Caco-2 (cell line): ENCODE measurements at places on chromosomes 11 and 22. TPM values are rescaled to one million over a fixed set of nuclear protein-coding genes. Genes with fewer than 3 reads are reported as not detected.

- no peaks in the 10 kb centered on the region for H3K4me1 ChIP-seq
- H3K4me3 ChIP-seq: no peak overlapping the region
- no peak for DNase-seq
- no peaks in the 10 kb centered on the region for H3K36me3 ChIP-seq
- H3K27me3 ChIP-seq: no peaks in the 10 kb centered on the region
- H3K27ac ChIP-seq: no peak overlapping the region
Observed at GRCh38 chr11:25453471-25453870, 878.5 kb upstream of the ANO3 start.

- H3K4me1 ChIP-seq: peaks cover 19% of the 10 kb centered on the region
- H3K4me3 ChIP-seq: no peak overlapping the region
- no peaks in the 10 kb centered on the region for H3K27me3 ChIP-seq
- DNase-seq: no peak
- no peak overlapping the region for H3K27ac ChIP-seq
Observed at GRCh38 chr22:45594123-45594941, 77.3 kb upstream of the ATXN10 start.

- H3K4me3 ChIP-seq: no peak overlapping the region
- H3K4me1 ChIP-seq: peaks cover 30% of the 10 kb centered on the region
- peaks cover 14% of the 10 kb centered on the region for H3K36me3 ChIP-seq
- no peaks in the 10 kb centered on the region for H3K27me3 ChIP-seq
- no peak overlapping the region for H3K27ac ChIP-seq
- DNase-seq: no peak
Observed at GRCh38 chr11:117218133-117218915, 13.5 kb downstream of the PCSK7 start.

GRCh38 chr11:116721988-116722387 is 50.8 kb downstream of the BUD13 start:
- H3K27ac ChIP-seq: no peak overlapping the region
- DNase-seq: no peak
- H3K4me1 ChIP-seq: no peaks in the 10 kb centered on the region
- H3K36me3 ChIP-seq: no peaks in the 10 kb centered on the region

- H3K27ac ChIP-seq: no peak overlapping the region
- H3K36me3 ChIP-seq: no peaks in the 10 kb centered on the region
- no peak for DNase-seq
- peaks cover 28% of the 10 kb centered on the region for H3K4me1 ChIP-seq
- peak overlapping the region; percentile 66 for H3K4me3 ChIP-seq
Observed at GRCh38 chr11:57458060-57458409, 2.3 kb upstream of the RTN4RL2 start.

GRCh38 chr11:75503531-75504099 is 22.1 kb downstream of the GDPD5 start:
- DNase-seq: no peak
- H3K27me3 ChIP-seq: no peaks in the 10 kb centered on the region
- no peaks in the 10 kb centered on the region for H3K36me3 ChIP-seq
- no peak overlapping the region for H3K4me3 ChIP-seq
- H3K4me1 ChIP-seq: peaks cover 36% of the 10 kb centered on the region
- H3K27ac ChIP-seq: no peak overlapping the region

DNA sequence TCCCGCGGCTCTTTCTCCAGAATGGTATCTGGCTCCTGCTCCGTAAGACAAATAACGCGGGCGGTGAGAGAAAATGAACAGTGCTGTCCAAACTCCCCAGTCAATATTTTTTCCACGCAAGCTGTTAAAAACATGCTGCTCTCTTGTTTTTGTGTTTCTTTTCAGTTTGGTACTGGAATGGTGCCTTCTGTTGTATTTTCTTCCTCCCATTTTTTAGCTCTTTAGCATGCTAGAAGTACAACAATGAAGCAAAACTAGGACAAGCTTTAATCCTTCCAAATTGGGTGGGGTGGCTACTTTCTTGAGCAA is 599 bp upstream of the PPP2R1B start:
- no peak for DNase-seq
- peaks cover 10% of the 10 kb centered on the region for H3K4me1 ChIP-seq
- H3K27me3 ChIP-seq: no peaks in the 10 kb centered on the region

GRCh38 chr11:47691979-47692378 is 23.2 kb downstream of the AGBL2 start:
- no peaks in the 10 kb centered on the region for H3K36me3 ChIP-seq
- no peak for DNase-seq
- no peak overlapping the region for H3K27ac ChIP-seq
- H3K4me3 ChIP-seq: no peak overlapping the region
- H3K27me3 ChIP-seq: no peaks in the 10 kb centered on the region

GRCh38 chr11:86934582-86934900 is 20.7 kb downstream of the FZD4 start:
- H3K27me3 ChIP-seq: no peaks in the 10 kb centered on the region
- no peak overlapping the region for H3K27ac ChIP-seq
- no peak for DNase-seq
- peaks cover 14% of the 10 kb centered on the region for H3K4me1 ChIP-seq
- H3K36me3 ChIP-seq: no peaks in the 10 kb centered on the region

- no peaks in the 10 kb centered on the region for H3K27me3 ChIP-seq
- H3K36me3 ChIP-seq: no peaks in the 10 kb centered on the region
- H3K4me1 ChIP-seq: peaks cover 47% of the 10 kb centered on the region
- DNase-seq: no peak
- H3K4me3 ChIP-seq: no peak overlapping the region
Observed at GRCh38 chr11:116689413-116690127, 83.2 kb downstream of the BUD13 start.

Gene GGTLC3
- not detected in 2 replicates for total RNA-seq

Gene CCDC86
- total RNA-seq: 55.9 and 63.8 TPM in 2 replicates

Gene CALCA
- not detected in 2 replicates for total RNA-seq

Gene MMP8
- not detected in 2 replicates for total RNA-seq
